ENCODE measurements at places on chromosomes 11 and 22.

DNA sequence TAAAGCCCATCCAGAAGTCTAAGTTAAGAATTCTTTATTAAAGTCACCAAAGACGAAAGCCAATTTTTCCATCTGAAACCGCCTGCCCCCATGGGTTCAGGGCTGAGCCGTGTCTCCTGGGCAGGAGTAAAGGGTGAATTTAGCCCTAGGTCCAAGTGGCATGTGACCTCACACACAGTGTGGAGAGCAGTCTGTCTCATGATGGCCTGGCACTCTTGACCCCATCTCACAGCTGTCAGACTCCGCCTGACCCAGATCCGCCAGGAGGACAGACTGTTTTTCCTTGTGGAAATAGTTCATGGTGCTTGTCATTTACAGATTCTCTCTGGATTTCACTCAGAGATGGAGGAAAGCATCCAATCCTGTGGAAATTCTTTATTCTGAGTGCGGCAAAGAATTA lies 109.7 kb downstream of the GALNT18 start:
- no peak for DNase-seq

DNA sequence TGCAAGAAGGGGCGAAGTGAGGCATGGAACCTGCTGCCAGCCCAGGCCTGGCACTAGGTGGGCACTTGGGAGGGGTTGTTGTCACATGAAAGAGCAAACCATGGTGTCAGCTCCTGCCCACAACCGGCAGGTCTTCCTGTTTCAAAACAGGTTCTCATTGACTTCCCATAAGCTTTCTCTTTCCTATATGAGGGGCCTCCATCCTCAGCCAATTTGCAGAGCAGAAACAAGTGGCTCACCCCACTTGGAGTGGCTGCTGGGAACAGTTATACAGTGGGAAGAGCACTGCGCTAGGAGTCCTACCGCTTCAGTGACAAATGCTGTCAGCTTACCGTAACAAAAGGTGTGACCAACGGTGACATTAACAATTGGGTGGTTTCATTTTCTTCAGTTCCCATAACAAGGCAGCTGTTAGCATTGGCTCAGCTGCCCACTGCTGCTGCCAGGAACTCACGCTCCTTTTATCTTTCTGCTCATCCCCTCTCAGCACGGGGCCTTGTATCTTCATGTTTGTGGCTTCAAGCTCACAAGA lies 10.2 kb upstream of the SSTR3 start:
- no peak for DNase-seq

DNA sequence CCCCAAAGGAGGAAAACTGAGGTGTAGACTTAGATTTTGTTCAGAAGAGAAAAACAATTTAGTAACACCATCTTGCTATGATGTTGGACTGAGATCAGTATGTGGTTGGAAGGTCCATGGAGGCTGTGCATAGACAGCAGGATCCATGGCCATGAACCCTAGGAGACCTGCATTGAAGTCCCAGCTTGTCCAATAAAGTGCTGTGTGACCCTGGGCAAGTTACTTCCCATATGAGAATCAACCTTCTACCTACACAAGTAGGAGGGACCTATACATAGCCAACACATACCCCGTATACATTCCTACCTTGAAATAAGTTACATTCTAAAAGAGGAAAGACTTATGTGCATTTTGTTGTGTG lies 27.3 kb upstream of the ZNRF3 start:
- no peak for DNase-seq

DNA sequence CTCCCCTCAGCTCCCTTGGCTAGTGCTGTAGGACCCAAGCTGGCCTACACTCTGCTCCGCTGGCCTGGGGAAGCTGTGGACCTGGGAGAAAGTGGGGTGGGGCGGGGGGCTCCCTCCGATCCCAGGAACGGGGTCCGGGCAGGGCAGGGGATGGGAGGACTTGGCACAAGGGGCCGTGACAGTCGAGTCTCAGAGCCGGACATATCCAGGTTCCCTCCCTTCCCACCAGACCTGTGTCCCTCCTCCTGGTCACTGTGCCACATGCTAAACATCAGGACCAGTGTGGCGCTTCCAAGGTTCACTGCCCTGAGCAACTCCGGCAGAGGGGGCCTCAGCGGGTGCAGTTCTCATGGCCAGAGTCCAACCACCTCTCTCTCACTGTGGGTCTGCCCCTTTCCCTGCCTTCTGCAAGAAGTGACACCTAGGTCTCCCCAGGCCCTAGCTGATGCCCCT lies 2.0 kb downstream of the DUSP8 start:
- no peak for DNase-seq

DNA sequence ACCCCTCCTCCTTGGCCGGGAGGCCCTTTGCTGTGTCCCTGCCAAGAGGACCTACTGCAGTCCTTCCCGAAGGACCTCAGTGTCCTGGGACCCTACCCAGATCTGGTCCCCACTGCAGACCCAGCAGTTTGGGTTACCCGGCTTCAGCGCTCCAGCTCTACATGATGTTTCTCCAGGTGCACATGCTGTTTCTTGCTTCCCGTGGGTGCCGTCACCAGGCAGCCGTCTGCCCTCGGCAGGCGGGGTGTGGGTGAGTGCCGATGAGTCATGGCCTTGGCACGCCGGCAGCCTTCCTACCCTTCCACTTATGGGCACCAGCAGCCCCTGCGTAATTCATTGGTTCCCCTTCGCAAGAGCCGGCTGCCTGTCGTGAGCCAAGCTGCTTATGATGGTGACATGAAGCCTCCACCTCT lies 101.8 kb downstream of the BCR start:
- DNase-seq: no peak

DNA sequence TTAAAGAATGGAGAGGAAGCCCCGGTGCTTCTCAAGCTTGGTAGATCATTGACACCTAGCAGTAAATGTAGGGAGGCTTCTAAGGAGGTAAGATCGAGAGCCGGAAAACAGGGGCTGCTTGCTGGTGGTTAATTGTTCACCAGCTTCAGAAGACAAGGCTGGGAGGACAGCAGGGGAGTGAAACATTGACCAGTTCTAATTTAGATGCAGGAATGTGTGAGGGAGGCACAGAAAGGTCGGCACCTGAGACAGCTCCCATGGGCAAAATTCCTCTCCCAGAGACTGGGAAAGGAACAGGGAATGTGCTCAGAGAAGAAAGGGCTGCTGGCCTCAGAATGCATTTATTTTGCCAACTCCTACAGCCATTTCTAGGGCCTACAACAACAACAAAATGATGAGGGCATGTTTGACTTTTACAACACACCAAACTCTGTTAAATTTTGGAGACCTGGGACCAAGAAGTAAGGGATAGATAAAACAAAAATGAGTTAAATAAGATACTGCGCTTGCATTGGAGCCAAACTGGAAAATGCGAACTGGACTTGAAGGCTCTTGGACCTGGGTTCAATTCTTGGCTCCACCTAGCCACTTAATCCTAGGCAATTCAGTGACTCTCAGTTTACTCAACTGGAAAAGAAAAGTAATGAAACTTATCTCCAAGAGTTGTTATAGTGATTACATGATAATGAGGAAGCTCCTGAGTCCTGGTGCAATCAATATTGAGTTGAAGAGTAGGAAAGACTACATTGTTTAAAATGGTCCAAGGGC lies 31.0 kb downstream of the FZD4 start:
- peak; percentile 45 for DNase-seq

- peak; percentile 96 for DNase-seq
Observed at GRCh38 chr11:125591649-125592304, 875 bp upstream of the STT3A start.

- no peak for DNase-seq
Observed at GRCh38 chr11:79471071-79471844, 30.4 kb upstream of the TENM4 start.

GRCh38 chr11:15727520-15727914 lies 612.8 kb downstream of the INSC start:
- no peak for DNase-seq

GRCh38 chr11:105781807-105782206 lies 171.9 kb downstream of the GRIA4 start:
- no peak for DNase-seq

GRCh38 chr11:24591283-24591682 lies 94.4 kb downstream of the LUZP2 start:
- DNase-seq: no peak

GRCh38 chr11:2976294-2977063 lies 15.7 kb downstream of the NAP1L4 start:
- DNase-seq: no peak

- DNase-seq: peak; percentile 68
Observed at GRCh38 chr11:118605116-118605867, 2.1 kb upstream of the PHLDB1 start.

GRCh38 chr11:110377434-110377833 lies 52.3 kb upstream of the FDX1 start:
- DNase-seq: no peak

DNA sequence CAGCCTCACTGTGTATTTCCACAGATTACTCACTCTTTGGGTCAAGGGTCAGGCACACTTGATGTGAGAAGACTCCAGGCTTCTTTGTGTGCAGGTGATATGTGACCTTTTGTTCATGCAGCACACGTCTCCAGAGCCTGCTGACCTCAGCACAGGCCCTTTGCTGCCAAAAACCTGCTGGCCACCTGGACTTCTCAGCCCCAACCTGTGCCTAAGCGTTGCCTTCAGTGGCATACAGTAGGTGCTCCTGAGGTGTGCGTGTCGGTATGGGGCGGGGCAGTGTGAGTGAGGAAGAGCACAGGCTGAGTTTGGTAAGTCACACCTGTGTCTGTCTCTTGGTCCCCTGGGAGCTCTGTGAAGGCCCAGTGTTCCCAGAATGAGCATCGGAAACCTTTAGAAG lies 58.1 kb downstream of the WNT11 start:
- no peak for DNase-seq

- no peak for DNase-seq
Observed at GRCh38 chr11:17405232-17406005, 17.0 kb upstream of the KCNJ11 start.

Data from right kidney (tissue), 9 donors.